ENCODE measurements at places on chromosomes 5 and 9.

DNA sequence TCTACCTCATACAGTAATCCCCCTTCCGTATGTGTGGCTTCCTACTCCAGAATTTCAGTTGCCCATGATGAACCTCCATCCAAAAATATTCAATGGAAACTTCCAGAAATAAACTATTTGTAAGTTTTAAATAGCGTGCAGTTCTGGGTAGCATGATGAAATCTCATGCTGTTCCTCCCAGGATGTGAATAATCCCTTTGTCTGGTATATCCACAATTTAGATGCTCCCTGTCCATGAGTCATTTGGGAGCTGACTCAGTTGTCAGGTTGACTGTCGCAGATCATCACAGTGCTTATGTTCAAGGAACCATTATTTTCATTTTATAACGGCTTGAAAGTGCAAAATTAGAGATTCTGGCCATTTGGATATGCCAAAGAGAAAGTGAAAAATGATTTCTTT lies 290.1 kb upstream of the CDH9 start:
- no peak for DNase-seq

GRCh38 chr9:127307802-127308201 lies 43.2 kb downstream of the GARNL3 start:
- no peak for DNase-seq

- DNase-seq = no peak
Measured at GRCh38 chr5:27906481-27906880, 868.1 kb upstream of the CDH9 start.

GRCh38 chr9:37197158-37198038 lies 77.0 kb downstream of the ZCCHC7 start:
- DNase-seq = no peak

DNA sequence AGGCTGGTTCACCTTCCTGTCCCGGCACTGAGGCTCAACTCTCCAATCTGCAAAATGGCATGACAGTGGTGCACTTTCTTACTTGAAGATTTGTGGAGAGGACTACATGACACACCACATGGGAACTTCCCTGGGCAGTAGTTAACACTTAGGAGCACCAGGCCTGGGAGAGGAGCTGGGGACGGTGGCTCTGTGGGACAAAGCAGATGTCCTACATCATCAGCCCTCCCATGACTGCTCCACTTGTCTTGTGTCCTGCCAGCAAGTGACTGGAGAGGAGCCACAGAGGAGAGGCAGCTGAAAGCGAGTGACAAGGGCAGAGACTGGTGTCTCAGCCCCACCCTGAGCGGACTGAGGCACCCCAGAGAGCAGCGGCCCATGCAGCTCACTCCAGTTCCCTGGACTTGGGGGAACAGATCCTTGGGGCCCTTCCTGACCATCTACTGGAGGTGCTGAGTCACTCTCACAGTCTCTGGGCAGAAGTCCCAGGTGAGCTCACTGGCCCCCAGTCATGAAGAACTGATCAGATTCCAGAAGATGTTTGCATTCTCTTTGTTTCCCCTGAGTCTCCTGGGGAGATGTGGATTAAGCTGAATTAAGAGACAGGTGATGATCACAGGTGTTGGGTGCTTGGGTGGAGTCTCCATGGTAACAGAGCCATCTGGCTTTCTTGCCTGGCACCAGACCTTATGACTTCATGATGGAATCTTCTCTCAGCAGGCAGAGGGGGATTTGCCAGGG lies 13.2 kb upstream of the SLC25A48 start:
- DNase-seq = no peak

- DNase-seq = no peak
Measured at GRCh38 chr9:129108805-129109536, 1.6 kb downstream of the CRAT start.

- DNase-seq = no peak
Measured at GRCh38 chr5:42767491-42768105, 11.0 kb downstream of the CCDC152 start.

DNA sequence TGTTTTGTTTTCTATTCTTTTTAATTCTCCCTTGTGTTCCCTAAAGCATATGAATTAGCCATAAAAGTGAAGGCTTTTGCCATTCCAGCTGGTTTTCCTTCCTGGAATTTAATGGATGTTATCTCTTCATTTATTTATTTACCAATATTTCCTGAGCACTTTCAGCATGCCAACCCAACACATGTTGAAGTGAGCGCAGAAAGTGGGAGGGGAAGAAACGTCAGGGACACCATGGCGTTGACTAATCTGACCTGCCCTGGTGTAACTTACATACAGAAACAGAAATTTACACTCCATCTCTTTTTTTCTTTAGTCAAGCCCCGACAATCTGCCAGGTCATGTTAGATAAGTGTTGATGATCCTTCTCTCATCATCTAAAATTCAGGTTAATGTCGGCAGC lies 247.5 kb downstream of the PCSK5 start:
- no peak for DNase-seq

- no peak for DNase-seq
Measured at GRCh38 chr9:36725777-36726356, 153.2 kb downstream of the MELK start.

GRCh38 chr9:34563262-34563661 lies 26.3 kb downstream of the CNTFR start:
- DNase-seq = no peak

DNA sequence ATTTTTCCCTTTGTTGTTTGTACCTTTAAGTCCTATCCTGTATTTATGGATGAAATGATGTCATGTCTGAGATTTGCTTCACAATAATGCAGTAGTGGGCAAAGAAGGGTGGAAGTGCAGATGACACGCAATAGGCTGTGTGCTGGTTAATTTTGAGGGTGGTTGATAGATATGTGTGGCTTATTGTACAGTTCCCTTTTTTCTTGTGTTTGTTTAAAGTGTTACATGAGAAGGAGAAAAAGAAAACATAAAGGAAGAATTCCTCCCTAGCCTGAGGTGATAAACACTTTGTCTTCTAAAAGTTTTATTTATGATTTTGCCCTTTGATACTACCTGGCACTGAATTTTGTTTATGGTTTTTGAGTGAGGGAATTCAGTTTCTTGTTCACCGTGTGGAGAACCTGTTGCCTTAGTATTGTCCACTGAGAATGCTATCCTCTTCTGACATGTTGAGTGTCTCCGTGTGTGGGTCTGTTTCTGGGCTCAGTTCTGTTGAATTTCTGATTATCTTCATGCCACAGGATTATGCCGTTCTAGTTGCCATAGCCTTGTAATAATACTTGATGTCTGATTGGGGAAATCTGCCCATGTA lies 52.3 kb upstream of the FAM120AOS start:
- no peak for DNase-seq

DNA sequence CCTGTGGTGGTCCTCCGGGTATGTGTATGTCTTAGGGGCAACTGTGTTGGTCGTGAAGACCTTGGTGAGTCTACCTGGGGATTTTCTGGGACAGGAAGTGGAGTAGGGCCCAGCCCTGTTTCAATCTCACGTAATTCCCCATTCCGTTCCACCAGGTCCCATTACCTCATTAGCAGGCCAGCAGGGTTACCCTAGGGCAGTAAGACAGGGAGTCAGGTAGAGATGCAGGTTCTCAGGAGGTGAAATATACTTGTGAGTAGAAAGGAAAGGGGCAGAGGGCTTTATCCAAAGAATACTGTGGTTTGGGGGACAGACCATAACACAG lies 56.5 kb downstream of the MACROH2A1 start:
- no peak for DNase-seq

DNA sequence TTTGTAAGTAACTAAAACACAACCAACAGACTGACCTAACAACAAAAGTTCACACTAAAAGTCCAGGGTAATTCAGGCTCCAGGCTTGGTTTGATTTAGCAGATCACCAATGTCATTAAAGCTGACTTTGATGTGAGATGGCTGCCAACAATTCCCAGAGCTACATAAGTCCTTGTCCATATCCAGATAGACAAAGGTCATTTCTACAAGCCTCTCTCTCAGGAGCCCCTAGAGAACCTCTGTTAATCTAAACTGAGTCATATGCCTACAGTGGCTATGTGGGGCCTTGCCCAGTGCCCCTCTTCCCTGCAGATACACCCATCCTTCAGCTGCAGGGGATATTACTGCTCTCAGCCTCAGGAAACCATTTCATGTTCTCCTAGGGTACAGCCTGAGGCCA lies 18.2 kb upstream of the ANP32B start:
- no peak for DNase-seq

GRCh38 chr5:65050826-65051498 lies 282.2 kb downstream of the CWC27 start:
- DNase-seq = no peak

- no peak for DNase-seq
Measured at GRCh38 chr5:73783828-73784227, 157.8 kb downstream of the ARHGEF28 start.

DNA sequence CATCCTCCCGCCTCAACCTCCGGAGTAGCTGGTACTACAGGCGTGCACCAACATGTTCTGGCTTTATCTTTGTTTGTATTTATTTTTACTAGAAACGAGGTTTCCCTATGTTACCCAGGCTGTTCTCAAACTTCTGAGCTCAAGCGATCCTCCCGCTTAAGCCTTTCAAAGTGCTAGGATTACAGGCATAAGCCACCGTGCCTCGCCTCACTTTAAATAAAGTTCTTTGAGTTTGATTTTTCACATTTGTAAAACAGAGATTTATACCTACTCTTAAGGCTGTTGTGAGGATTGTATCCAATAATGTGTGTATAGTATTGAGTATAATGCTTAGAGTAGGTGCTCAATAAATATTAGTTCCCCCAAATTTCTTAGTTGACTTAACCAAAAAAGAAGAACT lies 75.7 kb downstream of the MEF2C start:
- DNase-seq = no peak

DNA sequence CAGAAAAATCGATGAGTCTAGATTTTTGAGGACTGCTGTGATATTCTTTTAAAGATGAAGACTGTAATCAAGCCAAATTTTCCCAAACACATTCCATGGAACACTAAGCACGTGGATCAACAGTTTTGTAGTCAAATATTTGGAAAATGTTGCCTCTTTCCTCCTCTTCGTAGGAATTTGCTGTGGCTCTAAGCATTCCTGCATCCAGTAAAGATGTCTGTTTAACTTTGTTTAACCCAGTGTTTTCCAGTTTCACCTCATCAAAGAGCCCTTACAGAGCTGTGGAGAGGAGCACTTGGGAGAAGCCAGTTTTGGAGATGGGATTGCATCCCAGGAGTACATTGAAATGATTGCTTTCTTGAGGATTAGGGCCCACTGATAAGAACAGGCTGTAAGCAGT lies 58.9 kb downstream of the INSYN2B start:
- DNase-seq = no peak

GRCh38 chr9:73001860-73002259 lies 49.0 kb upstream of the ALDH1A1 start:
- no peak for DNase-seq

GRCh38 chr9:89996773-89997172 lies 392.0 kb downstream of the GADD45G start:
- DNase-seq = peak; percentile 22

DNA sequence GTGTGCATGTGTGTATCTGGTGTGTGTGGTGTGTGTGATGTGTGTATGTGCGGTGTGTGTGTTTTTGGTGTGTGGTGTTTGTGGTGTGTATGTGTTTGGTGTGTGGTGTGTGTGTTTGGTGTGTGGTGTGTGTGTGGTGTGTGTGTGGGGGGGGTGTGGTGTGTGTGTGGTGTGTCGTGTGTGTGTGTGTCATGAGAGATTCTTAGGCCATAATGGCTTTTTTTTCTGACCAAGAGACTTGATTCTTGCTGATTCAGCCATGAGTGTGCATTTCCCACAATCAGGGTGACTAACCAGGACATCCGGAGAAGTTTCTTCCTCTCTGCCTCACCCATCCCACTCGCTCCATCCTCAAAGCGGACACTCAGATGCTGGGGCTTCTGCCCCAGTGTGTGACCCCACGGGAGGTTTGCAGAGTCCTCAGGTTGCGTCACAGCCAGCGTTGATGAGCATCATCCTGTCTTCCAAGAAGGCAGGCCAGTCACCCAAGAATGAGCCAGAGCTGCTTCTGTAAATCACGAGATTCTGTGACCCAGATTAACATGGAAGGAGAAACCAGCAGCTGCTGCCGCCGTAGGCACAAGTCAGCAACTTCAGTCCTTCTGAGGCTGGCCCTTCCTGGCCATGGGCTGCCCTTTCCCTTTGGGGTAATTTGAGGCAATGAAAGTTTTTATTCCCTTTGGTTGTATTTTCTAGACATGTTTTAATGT lies 12.5 kb upstream of the CTSL start:
- DNase-seq = no peak

- no peak for DNase-seq
Measured at GRCh38 chr9:71743217-71743705, 25.1 kb downstream of the CEMIP2 start.

GRCh38 chr5:141420855-141421488 lies at the start of gene PCDHGA11:
Gene PCDHGA11 (plus strand): TSS chr5:141421051. CDS start chr5:141421228, 177 bp downstream.
- DNase-seq = no peak

Measured in NCI-H1930 (cell line).